Renal cortical epithelial cell (primary cell): ENCODE measurements at places on chromosomes 4 and X. TPM values are rescaled to one million over a fixed set of nuclear protein-coding genes. Genes with fewer than 3 reads are reported as not detected.

The NKX6-1 gene
- total RNA-seq = not detected in 2 replicates

The RPA4 gene
- 0.17 and 0.65 TPM in 2 replicates for total RNA-seq

The STPG2 gene
- total RNA-seq = 0.75 and 0.87 TPM in 2 replicates

The TMEM35A gene
- total RNA-seq = 0.30 TPM in 1 of 2 replicates, not detected in the other

The POF1B gene
- 1.3 and 3.1 TPM in 2 replicates for total RNA-seq

The TRIM61 gene
- total RNA-seq = 0.52 and 0.65 TPM in 2 replicates

The MAOA gene
- total RNA-seq = 9.9 and 137 TPM in 2 replicates

The CPEB2 gene
- total RNA-seq = 11.5 and 104 TPM in 2 replicates

The HDX gene
- 9.9 and 14.2 TPM in 2 replicates for total RNA-seq

The SPARCL1 gene
- total RNA-seq = 0.35 and 1.7 TPM in 2 replicates

The ZIC3 gene
- total RNA-seq = not detected in 2 replicates

The NUDT11 gene
- total RNA-seq = 1.7 and 3.3 TPM in 2 replicates

The KIT gene
- total RNA-seq = under 0.01 and 0.10 TPM in 2 replicates

The PSAPL1 gene
- not detected in 2 replicates for total RNA-seq

The SLIT2 gene
- 3.5 and 4.1 TPM in 2 replicates for total RNA-seq

The PCSK1N gene
- 2.6 and 3.6 TPM in 2 replicates for total RNA-seq

The PPARGC1A gene
- total RNA-seq = 2.3 and 62.4 TPM in 2 replicates

The OPN1MW3 gene
- total RNA-seq = not detected in 2 replicates

The NAT8L gene
- total RNA-seq = 0.17 and 1.2 TPM in 2 replicates

The NDUFB11 gene
- total RNA-seq = 35.3 and 44.1 TPM in 2 replicates

The GPC3 gene
- 1.8 TPM in 1 of 2 replicates, not detected in the other for total RNA-seq

The GAGE13 gene
- not detected in 2 replicates for total RNA-seq

The CSTF2 gene
- 22.7 and 22.9 TPM in 2 replicates for total RNA-seq

The MAGIX gene
- total RNA-seq = 5.3 and 8.5 TPM in 2 replicates

The TAF1 gene
- 17.5 and 68.4 TPM in 2 replicates for total RNA-seq

The MMRN1 gene
- total RNA-seq = 1.6 and 3.0 TPM in 2 replicates

The NUP62CL gene
- 2.4 and 5.6 TPM in 2 replicates for total RNA-seq

The SMIM43 gene
- total RNA-seq = 0.30 and 0.69 TPM in 2 replicates

The SLBP gene
- 51.9 and 106 TPM in 2 replicates for total RNA-seq

The RIPPLY1 gene
- not detected in 2 replicates for total RNA-seq

The ADRA2C gene
- total RNA-seq = 0.87 and 1.8 TPM in 2 replicates

The MAGED4B gene
- total RNA-seq = 16.1 and 55.3 TPM in 2 replicates

The BRS3 gene
- total RNA-seq = 0.05 TPM in 1 of 2 replicates, not detected in the other

The RASGEF1B gene
- total RNA-seq = 14.3 and 55.9 TPM in 2 replicates

The TACR3 gene
- not detected in 2 replicates for total RNA-seq
